Effector CD8-positive, alpha-beta T cell (primary cell): ENCODE measurements at places on chromosomes 2 and 18.

DNA sequence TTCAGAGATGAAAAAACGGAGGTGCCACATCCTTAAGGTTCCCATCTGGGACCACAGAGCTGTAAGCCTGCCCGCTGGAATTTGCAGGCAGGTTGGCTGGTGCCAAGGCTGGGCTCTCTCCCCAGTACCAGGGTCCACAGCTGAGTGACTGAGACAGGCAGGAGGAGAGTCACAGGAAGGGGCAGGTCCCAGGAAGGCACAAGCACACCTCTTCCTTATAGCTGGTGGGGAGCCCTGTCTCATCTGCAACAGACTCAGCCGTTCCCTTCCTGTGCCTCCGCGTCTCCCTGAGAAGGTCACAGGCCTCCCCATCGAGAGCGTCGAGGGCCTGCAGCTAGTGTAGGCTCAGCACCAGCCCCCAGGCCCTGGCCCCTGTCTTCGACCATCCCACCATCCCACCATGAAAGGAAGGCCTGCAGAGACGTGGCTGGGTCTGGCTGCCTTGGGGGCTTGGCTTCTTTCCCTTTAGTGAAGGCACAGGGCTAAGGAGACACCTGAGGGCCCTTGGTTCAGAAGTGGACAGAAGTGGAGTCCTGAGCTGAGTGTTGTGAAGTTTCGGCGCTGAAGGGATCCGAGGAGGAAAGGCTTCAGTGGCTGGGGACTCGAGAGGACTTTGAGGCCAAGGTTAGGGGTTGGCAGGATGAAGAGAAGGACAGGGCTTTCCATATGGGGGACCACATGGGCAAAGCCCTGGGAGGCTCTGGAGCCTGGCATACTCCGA is 26.8 kb downstream of the GLI2 start:
- no peak for DNase-seq

DNA sequence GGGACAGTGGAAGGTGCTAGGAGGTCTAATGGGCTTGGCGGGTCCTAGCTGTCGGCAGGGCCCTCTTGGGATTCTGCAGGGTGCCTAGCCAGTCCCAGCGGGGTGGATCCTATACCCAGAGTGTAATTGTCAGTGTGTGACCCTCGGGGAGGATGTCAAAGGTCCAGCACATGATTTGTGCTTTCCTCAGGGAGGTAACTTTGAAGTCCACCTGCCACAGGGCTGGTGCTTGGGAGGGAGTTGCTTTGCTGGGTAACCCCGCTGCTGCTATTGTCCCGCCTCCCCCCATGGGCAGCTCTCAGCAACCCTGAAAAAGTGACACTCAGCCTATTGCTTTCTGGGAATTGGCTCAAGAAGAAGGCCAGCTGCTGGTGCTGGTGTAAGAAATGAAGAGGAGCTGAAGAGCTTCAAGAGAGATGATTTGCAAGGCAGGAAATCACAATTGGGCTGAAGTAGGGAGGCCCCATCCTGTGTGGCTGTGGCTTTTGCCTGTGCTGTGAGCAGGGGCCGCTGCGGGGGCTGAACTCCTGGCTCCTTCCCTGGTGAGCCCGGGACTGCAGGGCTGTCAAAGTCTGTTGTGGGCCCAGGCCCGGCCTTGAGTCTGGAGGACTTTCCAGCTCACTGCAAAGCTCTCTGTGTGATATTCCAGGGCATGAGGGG is 36.4 kb downstream of the EMILIN2 start:
- no peak for DNase-seq

DNA sequence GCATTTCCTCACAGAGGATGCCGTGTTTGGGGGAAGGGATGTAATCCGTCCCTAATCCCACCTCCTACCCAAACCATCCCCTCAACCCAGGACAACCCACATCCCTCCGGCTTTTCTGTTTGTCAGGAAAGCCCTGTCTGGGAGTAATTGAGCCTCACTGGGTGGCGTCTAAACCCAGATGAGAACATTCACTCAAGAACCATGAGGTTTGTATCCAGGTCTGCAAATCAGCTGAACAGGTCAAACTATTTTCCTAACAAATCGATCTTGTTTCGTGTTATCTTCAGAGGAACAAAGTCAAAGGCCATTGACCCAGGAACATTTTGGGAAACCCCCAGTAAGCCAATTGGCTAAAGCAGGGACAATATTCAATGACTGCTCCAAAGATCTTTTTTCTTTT is 25.7 kb downstream of the CYP27C1 start:
- no peak for DNase-seq

GRCh38 chr2:201254081-201254730 is 6.1 kb upstream of the CASP8 start:
- no peak for DNase-seq

- DNase-seq: no peak
Measured at GRCh38 chr2:234403751-234404150, 93.1 kb downstream of the ARL4C start.

GRCh38 chr2:62604336-62604735 is 98.3 kb upstream of the TMEM17 start:
- DNase-seq: no peak

DNA sequence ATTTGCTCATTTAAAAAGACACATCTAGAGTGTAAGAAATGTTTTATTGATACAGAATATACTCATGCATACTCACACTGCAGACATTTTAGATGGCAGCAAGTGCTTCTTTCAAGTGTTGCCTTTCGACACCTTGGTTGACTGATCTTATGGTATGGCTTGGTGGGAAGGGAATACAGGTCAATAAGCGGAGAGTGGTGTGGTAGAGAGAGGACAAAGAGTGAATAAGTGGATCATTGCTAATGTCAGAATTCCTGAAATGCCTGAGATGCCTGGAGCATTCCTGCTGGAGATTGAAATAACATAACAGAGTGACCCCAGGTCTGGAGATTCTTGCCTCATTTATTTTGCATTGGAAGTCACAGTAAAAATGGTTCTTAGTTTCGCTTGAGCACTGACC is 76.7 kb downstream of the RND3 start:
- DNase-seq: no peak

DNA sequence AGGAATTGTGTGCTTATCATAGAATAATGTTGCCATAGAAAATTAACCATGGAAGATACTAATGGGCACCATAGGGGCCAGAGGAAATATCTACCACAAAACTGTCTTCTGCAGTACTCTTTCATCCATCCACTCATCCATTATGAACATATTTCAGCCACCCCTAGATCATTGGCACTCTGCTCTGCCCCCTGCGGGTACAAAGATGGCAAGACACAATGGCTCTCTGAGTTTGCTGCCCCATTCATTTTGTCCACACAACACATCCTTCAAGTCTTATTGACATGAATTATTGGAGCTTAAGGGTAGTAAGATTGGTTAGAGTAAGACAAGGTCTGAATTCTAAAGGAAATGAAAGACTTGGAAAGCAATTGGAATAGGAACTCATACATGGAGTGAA is 1224.7 kb upstream of the CELF4 start:
- DNase-seq: no peak

- DNase-seq: no peak
Measured at GRCh38 chr2:176104316-176105077, 2.6 kb upstream of the HOXD11 start.

GRCh38 chr18:57743008-57743407 is 60.1 kb downstream of the ATP8B1 start:
- DNase-seq: no peak

DNA sequence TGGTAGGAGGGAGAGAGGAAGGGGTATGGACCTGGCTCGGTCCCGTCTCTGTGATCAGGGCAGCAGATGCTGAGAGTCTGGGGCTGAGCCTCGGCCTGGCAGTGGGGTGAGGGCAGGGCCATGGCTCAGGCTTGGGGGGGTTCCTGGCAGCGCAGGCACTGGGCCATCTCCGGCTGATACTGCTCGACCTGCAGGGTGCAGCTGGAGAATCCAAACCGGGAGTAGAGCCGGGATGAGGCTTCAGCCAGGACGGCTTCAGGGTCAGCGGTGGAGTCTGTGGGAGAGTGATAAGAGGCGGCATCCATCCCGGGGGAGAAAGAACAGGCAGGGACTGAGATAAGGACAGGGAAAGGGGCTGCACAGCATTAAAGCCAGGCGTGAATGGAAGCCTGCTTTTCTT is 7.7 kb downstream of the SLC30A3 start:
- no peak for DNase-seq

GRCh38 chr2:60735496-60736250 is 20.4 kb upstream of the PAPOLG start:
- DNase-seq: peak; percentile 4

DNA sequence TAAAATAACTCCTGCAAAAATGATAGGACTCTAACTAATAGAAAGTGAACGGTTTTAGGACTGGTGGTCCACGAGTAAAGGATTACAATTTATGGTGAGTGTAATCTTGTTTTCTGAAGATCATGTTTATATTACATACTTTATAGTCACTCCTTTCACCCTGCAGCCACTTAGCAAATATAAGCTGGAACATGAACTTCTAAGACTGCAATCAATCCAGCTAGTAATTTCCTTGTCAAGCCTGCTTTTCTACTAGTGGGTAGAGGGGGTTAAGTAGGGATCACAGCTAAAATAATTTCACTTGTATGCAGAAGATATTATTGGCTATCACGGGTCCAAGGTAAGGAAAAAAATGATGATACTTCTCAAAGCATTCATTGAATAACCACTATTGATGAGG is 125.5 kb upstream of the NETO1 start:
- no peak for DNase-seq

- DNase-seq: no peak
Measured at GRCh38 chr2:43448011-43448821, 147.6 kb downstream of the THADA start.

DNA sequence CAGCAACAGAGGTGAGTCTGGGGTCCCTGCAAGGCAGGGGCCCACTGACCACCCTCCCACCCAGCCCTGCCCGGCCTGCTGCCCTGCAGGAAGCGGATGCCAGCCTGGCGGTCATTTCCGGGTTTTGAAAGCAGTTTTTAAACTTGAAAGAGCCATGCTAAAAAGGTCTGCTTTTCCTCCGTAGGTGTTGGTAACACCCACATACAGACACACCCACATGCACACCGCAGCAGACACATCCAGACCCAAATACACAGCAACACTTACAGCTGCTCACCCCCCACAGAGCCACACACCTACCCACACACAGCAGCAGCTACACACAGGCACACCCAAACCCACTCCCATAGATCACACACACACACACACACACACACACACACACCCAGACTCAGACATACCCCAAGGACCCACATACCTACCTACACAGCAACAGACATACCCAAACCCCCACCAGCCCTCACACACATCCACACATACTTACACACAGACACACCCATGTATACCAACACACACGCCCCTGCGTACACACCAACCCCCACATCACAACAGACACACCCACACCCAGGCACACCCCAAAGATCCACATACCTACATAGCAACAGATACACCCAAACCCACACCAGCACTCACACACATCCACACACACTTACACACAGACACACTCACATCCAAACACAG is 7.6 kb downstream of the ZFP36L2 start:
- DNase-seq: peak; percentile 60

- DNase-seq: no peak
Measured at GRCh38 chr2:170999654-171000053, 70.6 kb downstream of the GORASP2 start.

DNA sequence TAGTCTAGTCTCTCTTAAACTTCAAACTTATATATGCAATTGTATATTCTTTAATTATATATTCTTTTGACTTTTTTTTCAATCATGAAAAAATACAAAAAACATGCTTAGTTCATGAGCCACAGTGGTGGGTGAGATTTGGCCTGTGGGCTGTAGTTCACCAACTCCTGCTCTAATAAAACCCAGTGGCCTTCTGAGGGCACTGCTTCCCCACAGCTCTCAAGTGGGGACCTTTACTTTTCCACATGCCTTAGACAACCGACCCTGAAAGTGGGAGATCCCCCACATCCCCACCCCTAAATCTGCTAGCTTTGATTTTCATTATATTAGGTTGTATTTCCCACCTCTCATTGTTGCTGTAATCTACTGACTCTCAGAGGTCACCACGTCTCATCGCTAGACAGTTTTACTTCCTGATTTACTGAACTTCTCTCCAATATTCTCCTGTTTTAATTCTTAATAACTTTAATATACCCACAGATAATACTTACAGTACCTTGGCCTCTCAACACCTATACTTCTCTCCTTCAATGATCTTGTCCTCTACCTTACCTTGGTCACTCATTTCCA is 57.3 kb downstream of the ROCK1 start:
- DNase-seq: no peak

- DNase-seq: no peak
Measured at GRCh38 chr2:217942731-217943335, 60.0 kb downstream of the TNS1 start.

GRCh38 chr2:120442923-120443571 is 97.1 kb downstream of the INHBB start:
- DNase-seq: no peak

DNA sequence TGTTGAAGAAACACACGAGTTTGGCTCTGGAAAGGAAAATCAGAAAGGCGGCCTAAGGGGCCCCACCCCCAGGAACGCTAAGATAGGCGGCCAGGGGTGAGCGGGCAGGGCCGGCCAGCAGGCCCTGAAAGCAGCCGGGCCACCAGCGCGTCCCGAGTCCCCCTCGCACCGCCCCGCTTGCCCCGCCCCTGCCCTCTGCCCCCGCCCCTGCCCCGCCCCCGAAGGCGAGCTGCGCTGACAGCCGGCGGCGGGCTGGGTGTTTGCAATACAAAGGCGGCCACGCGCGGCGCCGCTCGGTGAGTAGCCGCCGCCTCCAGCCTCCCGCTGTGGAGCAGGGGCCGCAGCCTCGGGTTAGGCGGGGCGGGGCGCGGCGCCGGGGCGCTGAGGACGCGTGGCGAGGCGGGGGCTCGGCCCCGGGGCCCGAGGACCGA is at the start of gene LPIN1:
LPIN1 (plus strand) TSS at position 257 of the 431 bp plus-strand sequence. CDS start 18,910 bp downstream, outside the sequence.
- peak; percentile 84 for DNase-seq

GRCh38 chr2:132415915-132416722 is 486 bp upstream of the GPR39 start:
- no peak for DNase-seq

DNA sequence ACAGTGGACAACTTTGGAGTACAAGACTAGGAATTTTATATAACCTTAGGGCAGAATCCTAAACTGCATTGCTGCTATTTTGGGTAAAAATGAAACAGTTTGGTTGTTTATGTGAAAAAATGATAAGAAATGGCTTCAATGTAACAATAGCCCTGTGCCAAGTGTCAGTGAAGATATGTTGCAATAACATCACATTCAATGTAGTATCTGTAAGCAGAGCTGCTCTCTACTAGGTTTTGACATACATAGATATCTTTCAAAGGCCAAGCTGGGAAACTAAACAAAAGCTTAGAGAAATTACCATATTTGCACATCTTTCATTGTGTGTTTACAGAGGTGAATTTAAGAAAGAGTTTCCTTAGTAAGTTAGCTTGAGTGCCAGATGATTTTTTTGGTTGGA is 135.0 kb upstream of the DOK6 start:
- no peak for DNase-seq

DNA sequence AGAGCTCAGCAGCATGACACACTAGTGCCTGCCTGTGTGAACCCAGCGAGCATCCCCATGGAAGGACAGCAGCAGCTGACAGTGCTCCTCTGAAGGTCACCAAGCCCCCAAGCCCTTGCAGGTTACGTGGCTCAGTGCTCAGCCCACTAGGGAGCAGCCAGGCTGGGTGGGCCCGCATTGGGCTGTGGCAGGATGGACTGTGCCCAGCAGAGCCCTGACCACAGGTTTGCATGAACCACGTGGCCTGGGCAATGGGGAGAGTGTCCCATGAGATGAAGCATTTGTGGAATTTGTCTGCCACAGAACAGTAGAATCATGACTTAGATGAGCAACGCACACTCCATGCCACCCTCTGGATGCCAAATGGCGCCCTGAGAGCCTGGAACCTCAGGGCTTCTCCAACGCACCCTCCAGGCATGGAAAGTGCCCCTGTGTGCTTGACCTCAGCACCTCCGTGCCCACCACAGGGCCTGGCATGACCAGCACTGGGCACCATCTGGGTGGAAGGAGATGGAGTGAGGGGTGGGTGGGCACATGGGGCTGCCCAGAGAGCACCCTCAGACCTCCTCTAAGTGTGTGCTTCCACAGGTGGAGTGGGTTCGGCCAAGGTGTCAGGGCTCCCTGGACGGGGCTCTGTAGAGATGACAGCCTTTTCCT is 216.1 kb upstream of the RAB6C start:
- DNase-seq: no peak
